ENCODE measurements at places on chromosomes 6 and 20. TPM values are rescaled to one million over a fixed set of nuclear protein-coding genes. Genes with fewer than 3 reads are reported as not detected.

DNA sequence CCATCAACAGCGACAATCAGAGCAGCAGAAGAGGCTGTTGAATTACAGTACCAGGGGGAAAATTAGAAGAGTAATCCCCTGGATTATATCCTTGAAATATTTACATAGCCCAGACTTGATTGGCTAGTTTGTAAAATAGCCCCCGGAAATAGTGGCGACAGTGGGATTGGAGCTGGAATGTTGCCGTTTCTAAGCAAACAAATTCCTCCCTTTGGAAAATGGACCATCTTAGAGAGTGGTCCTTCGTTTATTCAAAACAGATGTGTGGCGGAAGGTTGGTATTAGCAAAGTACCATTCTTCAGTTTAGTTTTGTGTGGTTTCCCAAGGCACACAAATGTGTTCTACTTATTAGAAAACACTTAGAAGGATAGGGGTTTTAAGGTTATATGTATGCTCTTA is 4.5 kb upstream of the EPB41L2 start:
- DNase-seq: no peak

- DNase-seq: no peak
Observed at GRCh38 chr6:80658926-80659325, 552.5 kb downstream of the BCKDHB start.

DNA sequence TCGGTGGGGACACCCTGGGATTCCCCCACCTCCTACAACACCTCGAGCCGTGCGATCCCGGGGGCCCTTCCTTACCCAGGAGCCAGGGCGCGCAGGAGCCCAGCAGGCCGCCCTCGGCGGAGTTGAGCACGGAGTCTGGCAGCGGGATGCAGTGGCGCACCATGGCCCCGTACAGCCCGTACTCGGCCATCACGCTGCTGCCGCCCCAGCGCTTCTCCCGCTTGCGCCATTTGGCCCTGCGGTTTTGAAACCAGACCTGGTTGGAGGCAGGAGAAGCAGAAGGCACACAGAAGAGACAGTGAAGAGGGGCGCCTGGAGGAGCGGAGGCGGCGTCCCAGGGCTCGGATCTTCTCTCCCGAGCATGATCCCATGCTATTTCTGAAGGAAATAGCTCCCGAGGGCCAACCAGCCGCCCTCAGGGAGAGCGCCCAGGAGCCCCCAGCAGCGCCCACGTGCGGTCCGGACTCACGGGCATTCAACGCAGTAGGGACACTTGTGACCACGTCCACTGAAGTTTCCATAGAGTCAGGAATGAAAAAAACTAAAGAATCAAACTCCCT is 4.3 kb downstream of the VSX1 start:
- DNase-seq: no peak

Gene CFAP61
- total RNA-seq: not detected

Gene TAF8
- 42.6 TPM for total RNA-seq

Measured in CD8-positive, alpha-beta memory T cell (primary cell).